ENCODE measurements at places on chromosomes 6 and 20.

GRCh38 chr20:37520419-37520955 is 563 bp upstream of the NNAT start:
- no peak for DNase-seq

DNA sequence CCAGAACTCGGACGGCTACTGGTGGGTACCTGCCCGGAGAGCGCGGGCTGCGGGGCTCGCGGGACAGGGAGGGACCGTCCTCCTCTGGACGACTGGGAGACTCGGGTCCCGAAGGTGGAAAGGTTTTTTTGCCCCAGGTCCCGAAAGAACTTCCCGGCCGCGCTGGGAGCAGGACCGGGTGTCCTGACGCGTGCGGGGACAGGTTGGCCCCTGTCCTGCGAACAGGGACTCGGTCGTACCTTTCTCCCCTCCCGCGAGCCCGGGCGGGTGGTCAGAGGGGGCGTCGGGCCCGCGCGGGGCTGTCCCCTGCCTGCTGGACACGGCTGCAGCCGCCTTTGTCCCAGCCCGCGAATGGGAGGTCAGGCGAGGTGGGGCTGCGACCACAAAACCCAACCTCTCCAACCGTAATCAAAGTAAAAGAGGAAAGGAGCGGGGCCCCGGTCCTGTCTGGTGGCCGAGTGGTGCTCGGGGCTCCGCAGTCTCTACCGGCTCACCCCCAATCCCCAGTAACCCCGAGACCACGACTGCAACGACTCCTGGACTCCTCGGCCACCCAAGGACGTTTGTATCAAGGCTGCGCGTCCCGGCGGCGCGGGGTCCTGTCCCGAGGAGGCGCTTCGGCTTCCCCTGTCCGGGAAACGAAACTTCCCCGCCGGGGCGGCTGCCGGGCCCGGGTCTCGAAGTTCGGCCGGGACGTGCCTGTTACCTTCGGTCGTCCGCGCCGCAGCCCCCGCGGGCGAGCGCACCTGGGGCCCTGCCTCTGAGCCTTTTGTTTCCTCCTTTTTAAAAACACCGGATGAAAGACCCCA is 798 bp downstream of the DSP start:
- DNase-seq: no peak

GRCh38 chr6:94600636-94601035 is 976.7 kb upstream of the MANEA start:
- no peak for DNase-seq

DNA sequence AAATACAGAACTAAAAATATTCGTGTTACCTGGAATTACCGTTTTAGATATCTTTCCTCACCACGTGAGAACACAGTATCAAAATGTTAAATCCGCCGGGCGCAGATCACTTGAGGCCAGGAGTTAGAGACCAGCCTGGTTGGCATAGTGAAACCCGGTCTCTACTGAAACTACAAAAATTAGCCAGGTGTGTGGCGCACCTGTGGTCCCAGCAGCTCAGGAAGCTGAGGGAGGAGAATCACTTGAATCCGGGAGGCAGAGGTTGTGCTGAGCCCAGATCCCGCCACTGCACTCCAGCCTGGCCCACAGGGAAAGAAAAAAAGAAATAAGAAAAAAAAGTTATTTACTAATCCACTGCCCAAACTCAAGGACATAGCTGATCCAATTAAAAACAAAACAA is 4.8 kb upstream of the DDX43 start:
- DNase-seq: no peak

DNA sequence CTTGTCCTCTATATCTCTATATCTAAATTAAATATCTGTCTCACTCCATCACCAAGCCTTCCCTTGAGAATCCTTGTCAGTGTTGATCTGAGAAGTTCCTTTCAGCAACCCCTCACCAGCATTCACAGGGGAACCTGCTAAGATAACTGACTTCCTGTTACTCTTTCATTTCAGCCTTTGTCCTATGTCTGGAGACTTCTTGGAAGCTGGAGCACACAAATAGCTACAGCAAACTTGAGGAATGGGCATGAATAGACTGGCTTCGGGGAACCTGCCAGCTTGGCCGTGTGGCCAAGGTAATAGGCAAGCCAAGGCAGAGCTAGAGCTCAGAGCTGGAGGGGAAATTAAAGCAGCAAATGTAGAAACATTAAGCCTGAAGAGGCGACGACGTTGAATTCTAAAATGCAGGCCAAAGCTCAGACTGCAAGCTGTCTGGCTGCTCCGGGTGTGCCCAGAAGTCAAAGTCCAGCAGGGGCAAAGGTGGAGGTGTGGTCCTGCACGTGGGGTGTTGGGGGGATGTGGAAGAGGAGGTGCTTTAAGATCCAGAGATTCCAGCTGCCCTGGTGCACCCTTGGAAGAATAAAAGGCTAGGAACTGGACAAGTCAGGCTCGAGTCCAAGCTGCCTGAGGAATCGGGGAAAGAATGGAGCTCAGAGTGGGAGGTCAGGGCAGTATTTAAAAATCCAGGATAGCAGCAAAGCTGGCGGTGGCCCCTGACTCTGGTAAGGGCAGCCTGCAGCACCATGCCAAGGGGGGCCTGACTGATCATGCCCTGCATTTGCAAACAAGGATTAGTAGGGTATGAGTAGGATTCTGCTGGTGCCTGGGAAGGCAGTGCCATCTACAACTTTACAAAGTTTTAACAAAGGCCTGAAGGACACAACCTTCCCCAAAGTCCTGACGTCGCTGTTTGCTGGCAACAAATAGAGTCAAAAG is 185.0 kb upstream of the SGK1 start:
- no peak for DNase-seq

DNA sequence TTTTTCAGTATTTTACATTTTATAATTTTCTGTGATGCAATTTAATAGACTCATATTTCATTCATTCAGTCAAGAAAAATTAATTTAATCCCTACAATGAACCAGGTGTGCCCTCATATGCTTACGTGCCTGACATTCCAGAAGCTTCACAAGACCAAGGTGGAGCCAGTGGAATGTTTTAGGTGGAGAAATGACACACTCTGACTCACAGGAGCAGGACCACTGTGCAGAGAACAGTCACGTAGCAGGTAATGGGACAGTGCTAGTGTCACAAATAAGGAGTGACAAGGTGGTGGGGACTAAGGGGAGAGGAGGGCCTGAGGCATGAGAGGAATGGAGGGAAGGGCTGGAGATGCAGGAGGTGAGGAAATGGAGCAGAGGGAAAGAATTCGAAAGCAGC is 37.0 kb upstream of the HLA-G start:
- no peak for DNase-seq

GRCh38 chr6:74404366-74404765 is 708.4 kb downstream of the CD109 start:
- DNase-seq: no peak

- DNase-seq: no peak
These were observed 2.6 kb downstream of the PTK7 start for GRCh38 chr6:43078691-43079090.

- no peak for DNase-seq
These were observed 1.6 kb downstream of the VGLL2 start for GRCh38 chr6:117267054-117267347.

DNA sequence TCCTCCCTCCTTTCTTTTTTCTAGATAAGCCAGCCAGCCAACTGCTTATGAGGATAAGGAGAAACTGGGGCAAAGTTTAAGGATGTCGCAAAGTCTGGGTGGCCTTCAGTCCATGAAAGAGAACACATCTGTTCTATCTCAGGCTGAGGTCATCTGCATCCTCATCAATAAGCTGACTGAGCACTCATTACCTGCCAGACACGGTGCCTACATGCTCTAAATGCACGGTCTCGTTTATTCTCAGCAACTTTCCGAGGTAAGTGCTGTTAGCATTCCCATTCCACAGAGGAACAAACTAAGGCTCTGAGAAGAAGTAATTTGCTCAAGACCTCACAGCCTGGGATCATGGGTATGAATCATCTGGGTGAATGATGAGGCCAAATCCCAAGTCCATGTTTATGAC is 133.1 kb downstream of the BCAS1 start:
- no peak for DNase-seq

GRCh38 chr20:53427951-53428350 is 165.7 kb downstream of the ZNF217 start:
- DNase-seq: no peak

- DNase-seq: no peak
These were observed 57.5 kb downstream of the FOXC1 start for GRCh38 chr6:1667012-1667804.

DNA sequence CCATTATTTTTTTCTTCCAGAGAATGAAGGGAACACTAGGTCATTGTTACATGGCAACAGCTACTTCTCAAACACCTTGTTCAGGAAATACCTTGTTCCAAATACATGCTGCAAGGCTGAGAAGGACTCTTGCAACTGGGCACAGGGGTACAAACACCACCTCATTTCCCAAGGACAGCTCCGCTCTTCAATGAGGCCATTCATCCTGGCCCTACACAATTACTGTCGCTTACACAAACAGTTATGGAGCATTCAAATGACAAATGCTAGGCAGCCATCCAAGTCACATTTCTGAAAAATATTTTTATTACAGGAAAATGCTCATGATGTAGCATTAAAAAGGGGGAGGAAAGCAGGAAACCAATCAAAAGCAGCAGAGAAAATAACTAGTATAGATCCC is 611.9 kb downstream of the DHX35 start:
- DNase-seq: no peak

DNA sequence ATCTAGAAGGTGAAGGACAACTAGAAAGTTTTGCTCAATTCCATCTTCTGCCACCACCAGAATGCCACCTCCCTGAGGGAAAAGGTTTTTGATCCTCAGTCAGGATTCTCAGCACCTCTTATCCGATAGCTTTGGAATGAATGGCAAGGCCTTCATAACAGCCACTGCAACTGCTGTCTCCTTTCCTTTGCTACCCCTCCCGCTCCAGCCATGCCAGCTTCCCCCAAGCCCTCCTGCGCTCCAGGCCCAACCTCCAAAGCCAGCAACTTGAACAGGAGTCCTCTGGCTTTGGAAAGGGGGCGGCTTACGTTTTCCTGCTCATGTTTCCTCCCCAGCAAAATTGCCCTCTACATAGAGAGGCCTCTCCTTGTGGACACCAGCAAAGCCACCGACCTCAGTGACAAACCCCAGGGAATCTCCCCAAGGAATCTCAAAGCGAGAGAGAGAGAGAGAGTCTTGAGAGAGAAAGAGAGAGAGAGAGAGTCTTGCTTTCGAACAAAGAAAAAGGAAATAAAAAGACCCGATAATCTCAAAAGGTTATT is 420 bp upstream of the BTN2A1 start:
- no peak for DNase-seq

GRCh38 chr6:157652601-157653363 is 170.3 kb upstream of the SNX9 start:
- no peak for DNase-seq

GRCh38 chr6:143811501-143812157 is 31.5 kb upstream of the LTV1 start:
- no peak for DNase-seq

Data from T-helper 2 cell (primary cell).